Stromal cell of bone marrow (primary cell): ENCODE measurements at places on chromosomes 7 and 10.

DNA sequence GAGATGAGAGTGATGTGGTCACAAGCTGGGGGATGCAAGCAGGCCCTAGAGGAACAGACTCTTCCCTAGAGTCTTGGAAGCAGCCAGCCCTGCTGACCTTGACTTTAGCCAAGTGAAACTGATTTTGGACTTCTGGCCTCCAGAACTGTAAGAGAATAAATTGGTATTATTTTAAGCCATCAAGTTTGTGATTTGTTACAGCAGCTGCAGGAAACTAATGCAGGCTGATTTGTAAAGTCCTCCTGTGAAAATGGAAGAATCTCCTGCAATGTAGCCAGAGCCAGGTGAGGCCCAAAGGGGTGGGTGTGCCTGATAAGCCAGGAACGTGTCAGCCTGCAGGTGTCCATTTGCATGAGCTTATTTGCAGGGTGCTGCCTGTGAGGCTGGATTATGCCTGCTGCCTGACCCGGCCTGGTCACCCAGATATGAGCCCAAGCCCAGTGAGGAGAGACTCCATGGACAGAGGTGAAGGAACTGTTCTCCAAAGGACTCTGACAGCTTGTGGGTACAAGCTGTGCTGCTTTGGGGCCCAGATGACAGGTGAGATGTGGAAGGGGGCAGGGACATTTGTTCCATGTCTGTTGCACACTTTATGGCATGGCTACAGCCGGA is 24.6 kb upstream of the PLEKHA1 start:
- DNase-seq, result no peak

DNA sequence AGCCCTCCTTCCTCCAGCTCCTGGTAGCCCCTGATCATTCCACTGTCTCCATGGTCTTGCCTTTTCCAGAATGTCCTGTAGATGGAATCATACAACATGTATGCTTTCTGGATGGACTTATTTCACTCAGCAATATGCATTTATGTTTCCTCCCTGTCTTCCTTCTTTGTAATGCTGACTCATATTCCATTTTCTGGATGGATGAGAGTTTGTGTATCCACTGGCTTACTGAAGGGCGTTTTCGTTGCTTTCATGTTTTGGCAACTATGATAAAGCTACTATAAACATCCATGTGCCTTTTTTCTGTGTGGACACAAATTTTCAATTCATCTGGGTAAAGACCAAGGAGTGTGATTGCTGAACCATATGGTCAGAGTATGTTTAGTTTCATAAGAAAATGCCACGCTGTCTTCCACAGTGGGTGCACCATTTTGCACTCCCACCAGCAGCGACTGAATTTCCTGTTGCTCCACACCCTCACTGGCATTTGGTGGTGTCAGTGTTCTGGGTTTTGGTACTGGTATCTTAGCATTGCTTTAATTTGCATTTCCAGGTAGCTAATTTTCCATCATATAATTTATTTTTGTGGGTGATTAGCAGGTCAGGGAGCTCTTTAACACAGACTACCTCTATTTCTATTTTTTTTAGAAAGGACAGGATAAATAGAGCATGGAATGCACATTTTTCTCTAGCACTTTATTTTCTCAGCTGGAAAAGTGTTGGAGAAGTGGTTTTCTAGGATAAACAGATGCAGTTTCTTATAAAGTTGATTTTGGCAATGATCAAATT is 252.2 kb downstream of the WDR37 start:
- DNase-seq, result no peak

DNA sequence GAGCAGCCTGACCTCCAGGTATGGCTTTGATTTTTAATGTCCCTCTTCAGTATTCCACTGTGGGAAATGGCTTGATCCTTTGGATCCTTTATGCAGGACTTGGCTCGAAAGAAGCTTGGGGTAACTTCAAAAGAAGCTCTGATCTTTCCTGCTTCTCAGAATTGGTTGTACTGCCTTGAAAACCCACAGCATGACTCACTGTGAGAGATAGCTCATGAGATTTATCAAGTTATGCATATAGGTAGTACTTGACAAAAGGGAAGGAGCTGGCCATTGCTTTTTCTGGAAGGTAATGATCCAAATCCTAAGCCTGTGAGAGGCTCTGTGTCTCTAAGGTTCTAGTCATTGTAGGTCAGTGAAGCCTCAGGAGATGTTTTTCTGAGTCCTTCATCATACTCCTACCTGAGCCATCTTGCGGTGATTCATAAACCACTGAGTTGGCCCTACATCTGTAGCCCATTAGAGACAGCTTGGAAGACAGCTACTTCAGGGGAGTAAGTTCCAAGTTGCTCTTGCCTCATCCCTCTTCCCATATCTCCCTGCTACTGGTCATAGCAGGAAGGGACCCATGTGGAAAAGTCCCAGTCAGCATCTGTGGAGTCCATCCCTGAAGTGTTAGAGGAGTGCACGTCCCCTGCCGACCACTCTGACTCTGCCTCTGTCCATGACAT is 36.7 kb upstream of the NFKB2 start:
- DNase-seq, result no peak

DNA sequence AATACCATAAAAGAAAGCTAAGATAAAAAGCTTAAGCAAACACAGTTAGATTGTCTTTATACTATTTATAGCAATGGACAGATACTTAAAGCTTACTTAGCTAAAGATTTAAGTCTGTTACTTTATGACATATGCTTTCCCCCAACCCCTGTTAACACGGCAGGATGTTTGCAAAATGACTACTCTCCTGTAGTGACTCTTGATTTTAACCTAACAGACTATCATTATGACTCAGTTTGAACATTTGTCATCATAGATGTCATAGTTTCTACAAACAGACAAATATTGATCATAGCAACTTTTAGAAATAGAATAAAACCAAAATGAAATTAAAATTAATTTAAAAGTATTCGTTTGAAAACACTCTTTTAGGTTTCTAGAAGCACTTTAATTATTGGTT is 7.8 kb upstream of the COMMD3 start:
- peak; percentile 53 for DNase-seq

DNA sequence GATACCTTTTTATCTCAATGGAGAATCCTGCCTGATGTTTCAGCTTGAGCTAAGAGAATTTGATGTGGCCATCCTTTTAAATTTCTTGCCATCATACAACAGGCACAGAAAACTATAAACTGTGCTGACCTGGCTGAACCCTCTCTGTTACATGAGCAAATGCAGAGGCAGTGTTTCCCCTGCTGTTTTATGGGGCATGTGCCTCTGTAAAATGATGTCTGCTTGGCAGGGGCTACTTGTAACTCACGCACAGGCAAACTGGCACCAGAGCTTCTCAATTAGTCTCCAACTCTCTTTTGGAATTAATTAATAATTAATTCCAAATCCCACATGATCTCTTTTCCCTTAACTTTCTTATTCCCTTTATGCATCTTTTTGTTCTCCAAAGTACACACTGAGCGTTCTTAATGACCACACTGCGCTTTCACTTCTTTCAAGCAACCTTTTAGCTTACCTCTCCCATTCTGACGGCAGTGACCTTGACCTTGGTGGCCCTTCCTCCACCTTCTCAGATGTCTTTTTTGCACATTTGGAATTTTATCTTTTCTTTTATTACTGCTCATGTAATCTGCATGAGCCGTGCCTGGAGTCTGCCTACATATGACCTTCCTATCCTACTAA is 334.0 kb downstream of the PLXNA4 start:
- no peak for DNase-seq

DNA sequence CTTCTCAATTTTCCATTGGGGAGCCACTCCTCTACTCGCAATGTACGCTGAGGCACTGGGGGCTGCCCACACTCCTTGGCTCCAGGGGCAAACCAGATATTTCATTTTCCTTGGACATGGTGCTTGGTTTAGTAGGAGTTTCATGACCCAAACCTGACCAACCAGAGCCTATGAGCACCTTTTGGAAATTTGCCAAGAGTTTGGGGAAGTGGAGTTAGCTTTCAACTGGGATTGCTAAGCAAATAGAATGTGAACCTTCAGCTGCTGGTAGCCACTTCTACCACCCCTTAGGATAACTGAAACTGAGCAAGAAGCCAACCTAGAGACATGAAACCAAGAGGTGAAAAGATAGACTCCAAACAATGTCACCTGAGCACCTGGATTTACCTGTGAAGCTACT is 74.9 kb upstream of the COL13A1 start:
- DNase-seq, result no peak

GRCh38 chr7:46885167-46885566 is 696.7 kb downstream of the TNS3 start:
- no peak for DNase-seq

DNA sequence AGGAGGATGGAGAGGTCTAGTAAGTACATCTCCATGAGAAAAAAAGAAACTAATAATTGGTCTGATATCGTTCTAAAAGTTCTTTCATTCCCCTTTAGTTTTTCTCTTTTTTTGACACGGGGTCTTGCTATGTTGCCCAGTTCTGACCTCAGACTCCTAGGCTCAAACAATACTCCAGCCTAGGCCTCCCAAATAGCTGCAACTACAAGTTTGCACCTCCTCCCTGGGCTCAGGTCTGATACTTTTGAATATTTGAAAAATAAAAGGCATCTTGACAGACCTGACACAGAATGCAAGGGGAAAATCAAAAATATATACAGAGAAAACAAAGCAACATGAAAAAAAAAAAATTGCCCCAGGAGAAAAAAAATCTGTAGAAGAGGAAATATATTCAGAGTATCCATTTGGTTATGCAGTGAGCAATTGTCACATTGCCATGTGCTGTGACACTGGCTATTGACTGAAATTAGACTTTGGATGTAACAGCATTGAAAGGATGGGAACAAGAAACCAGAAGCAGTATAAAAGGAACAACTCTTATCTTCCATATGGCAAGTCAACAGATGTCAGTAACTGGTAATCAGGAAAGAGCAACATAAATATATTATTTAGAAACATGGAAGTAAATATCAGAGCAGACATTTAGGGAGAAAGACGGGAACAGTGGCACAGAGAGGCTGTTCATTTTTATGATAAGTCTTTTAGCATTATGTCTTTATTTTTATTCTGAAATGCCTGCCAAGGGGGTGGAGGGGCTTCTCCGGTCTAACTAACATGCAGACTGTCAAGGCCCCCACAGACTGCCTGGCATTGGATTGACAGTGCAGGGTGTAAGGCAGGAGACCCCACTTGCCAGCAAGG is 408.4 kb downstream of the PARD3 start:
- DNase-seq, result no peak

DNA sequence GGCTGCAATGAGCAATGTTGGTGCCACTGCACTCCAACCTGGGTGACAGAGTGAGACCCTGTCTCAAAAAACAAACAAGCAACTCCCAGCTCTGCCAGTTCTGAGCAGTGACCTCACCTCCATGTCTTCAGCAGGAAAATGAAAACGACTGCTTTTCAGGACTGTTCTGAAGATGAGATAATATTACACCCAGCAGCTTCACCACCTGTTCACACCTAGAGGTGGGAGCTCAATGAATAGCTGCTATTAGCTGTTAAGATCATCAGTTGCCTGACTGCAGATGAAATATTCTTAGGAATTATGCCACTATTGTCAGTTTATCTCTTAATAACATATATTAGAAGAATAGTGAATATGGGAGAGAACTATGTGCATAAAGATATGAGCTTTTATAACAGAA is 48.4 kb upstream of the CYTH3 start:
- DNase-seq, result no peak

DNA sequence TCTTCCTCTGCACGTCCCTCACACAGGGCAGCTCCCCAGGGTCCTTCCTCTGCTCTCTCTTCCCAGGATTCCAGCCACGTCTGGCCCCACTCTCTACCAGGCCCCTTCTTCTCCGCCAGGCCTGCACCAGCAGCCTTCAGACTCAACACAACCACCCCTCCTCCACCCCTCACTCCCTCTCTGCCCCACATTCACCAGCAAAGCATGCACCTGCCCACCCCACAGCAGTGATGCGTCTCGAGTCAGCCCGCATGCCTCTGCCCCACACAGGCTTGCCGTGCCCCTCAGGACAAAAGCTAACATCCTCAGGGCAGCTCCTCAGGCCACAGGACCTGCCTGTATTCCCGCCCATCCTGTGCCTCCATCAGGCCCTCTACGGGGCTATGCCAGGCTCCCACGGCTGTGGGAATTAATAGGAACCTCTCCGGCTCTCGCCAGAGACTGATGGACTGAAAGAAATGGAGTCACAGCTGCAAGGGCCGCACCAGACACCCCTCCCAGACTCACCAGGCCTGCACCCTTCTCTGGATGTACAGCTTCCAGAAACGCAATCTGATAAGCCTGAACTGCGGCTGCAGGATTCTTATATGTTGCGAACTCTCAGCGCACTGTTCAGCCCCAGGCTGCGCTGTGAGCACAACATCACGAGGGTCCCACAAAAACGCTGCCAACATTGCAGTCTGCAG is 100.1 kb downstream of the CYTH3 start:
- no peak for DNase-seq

GRCh38 chr7:72099784-72100183 is 312.4 kb downstream of the CALN1 start:
- DNase-seq, result peak; percentile 43

GRCh38 chr10:101235766-101236165 is 6.5 kb upstream of the LBX1 start:
- DNase-seq, result no peak
